CD4-positive, alpha-beta T cell treated with Interleukin-4 for 4 hours (primary cell): ENCODE measurements at places on chromosomes 7 and 10.

DNA sequence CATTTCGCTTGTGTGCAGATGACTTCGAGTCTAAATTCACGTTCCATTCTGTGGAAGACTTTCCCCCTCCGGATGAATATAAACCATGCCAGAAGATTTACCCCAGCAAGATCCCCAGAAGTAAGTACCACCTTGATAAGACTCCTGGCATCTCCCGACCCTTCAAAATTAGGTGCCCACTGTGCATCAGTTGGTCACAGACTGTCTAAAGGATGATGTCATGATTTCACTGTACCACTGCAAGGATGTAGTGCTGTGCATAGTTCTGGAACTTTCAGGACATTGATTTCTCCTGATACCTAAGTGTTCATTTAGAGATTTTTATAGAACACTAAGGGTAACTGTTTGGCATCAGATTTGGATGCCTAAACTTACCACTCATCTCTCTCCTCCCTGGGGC lies 83.0 kb downstream of the WIPF3 start:
- DNase-seq: no peak

DNA sequence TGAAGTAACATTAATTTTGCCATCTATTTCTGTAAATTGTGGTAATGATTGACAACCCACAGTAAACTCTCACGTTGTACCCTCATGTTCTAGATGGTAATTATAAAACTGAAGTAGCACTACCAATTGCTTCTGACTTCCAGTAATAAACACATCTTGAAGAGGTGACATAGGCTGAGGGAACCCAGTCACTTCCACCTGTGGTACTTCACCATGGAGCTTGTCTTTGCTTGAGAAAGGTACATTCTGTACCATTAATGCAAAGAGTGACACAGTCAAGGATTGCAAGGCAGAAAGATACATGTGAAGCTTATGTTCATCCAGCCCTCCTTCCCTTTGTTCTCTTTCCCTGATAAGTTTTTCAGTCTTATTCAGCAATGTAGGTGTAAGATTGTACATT lies 11.2 kb downstream of the CAPZA2 start:
- DNase-seq: no peak

DNA sequence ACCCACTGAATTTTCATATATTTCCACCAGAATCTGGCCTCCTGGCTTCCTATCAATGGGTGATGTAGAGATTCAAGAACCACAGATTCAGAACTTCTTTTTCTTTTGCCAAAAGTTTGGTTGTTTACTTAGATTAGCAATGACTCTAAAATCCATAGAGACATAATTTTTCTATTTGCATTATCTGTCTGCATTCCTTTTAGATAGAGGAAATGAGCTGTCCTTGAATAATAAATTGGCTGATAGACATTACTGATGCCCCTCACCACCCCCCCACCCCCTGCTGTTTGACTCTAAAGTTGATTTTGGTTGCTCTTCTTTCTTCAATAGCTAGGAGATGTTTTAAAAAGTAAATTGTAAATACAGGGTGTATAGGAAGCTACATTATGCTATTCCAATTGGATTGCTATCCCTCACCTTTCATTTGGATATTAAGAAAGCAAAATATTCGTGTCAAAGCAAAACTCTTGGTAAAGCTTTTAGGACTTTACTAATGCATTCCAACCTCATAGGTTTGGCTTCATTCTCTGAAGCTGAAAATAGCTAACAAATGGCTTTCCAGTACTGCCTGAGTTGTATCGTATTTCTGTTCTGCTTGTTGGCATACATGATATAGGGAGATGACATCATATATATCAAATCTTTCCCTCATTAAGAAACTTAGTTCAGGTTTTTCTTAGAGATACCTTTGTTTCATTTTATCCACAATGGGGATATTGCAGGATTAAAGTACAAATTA lies 606.0 kb downstream of the ARL4A start:
- DNase-seq: no peak

GRCh38 chr7:22855049-22855392 lies 32.4 kb upstream of the TOMM7 start:
- DNase-seq: no peak

GRCh38 chr10:80319318-80319717 lies 29.9 kb upstream of the MAT1A start:
- no peak for DNase-seq

DNA sequence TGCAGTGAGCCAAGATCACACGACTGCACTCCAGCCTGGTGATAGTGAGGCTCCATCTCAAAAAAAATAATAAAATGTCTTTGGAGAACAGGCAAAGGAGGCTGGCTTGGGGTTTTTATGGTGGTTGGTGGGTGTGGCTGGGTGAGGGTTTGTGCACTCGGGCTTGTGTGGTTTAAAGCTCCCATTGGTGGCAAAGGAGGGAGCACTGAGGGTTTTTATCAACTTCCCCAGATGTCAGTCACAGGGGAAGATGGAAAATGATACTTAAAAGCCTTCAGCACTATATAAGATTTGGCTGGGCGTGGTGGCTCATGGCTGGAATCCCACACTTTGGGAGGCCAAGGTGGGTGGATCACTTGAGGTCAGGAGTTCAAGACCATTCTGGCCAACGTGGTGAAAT lies 16.3 kb upstream of the RNF216 start:
- DNase-seq: no peak

DNA sequence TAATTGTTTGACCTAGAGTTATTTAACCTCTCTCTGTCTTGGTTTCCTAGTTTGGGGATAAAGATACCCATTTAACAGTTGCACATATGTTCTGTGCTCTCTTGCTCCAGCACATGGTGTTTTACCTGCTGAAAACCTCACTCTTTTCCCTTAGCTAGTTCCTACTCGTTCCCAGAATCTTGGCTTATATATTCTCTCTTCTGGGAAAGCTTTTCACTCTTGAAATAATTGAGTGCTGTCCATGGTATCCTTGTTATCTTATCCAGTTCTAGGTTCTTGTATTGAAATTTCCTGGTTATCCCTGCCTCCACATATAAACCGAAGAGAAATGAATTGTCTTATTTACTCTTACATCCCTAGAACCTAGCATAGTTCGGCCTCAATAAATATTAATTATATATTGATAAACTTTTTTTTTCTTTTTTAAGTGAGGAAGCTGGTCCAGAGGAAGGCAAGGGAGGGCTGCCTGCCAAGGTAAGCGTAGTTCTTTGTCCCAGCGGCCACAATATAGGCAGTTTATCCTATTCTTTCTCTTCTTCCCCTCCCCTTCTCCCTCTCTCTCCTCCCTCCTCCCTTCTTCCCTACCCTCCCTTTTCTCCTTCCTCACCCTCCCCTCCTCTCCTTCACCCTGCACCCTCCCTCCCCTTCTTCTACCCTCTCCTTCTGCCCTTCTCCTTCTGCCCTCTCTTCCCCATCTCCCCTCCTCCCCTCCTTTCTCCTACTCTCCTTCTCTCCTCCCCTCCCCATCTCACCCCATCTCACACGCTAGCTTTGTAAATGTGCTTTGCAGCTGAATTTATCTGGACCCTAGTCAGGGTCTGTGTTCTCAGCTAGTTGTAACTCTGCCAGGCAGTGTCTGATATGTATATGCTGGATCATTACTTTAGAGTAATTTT lies 7.9 kb downstream of the WEE2 start:
- DNase-seq: no peak

DNA sequence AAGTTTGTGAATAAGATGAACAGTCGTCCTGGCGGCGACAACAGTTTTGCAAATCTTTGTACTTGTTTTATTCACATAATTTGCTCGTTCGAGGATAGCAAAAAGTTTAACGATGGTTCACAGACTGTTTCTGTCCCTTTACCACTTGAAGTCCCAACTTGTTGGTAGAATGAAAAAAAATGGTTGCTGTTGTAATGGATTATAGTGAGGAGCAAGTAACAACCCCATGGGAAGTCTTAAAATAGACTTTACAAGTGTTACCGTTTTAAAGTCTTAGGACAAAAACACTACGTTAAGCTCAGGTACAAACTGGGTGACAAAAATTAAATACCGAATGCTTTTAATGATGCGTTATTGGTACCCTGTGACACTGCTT lies 589 bp downstream of the LSM8 start:
- DNase-seq: no peak

GRCh38 chr7:102306916-102307677 lies 20.4 kb downstream of the SH2B2 start:
- peak; percentile 46 for DNase-seq

DNA sequence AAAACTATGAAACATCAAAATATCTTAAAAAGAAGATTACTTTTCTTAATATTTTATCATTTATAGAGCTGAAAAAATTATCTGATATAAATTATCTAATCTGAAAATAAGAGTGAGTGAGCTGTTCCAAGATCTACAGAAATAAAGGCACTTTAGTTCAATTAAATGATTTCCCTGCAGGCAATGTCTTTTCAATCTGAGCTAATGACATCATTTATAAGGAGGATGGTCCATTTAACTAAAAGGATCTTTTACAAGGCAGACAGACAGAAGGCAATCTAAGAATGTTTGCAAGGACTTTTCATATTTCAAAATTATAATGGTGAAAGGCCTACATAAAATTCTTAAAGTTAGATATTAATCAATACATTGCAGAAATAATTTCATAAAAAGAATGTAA lies 71.8 kb downstream of the SKAP2 start:
- DNase-seq: no peak

- DNase-seq: no peak
Measured at GRCh38 chr10:77504873-77505257, 132.7 kb downstream of the KCNMA1 start.

GRCh38 chr7:137337902-137338301 lies 5.6 kb downstream of the PTN start:
- DNase-seq: no peak

- DNase-seq: no peak
Measured at GRCh38 chr10:26194275-26194674, 22.3 kb upstream of the GAD2 start.

- no peak for DNase-seq
Measured at GRCh38 chr10:60367901-60368300, 21.8 kb downstream of the ANK3 start.

DNA sequence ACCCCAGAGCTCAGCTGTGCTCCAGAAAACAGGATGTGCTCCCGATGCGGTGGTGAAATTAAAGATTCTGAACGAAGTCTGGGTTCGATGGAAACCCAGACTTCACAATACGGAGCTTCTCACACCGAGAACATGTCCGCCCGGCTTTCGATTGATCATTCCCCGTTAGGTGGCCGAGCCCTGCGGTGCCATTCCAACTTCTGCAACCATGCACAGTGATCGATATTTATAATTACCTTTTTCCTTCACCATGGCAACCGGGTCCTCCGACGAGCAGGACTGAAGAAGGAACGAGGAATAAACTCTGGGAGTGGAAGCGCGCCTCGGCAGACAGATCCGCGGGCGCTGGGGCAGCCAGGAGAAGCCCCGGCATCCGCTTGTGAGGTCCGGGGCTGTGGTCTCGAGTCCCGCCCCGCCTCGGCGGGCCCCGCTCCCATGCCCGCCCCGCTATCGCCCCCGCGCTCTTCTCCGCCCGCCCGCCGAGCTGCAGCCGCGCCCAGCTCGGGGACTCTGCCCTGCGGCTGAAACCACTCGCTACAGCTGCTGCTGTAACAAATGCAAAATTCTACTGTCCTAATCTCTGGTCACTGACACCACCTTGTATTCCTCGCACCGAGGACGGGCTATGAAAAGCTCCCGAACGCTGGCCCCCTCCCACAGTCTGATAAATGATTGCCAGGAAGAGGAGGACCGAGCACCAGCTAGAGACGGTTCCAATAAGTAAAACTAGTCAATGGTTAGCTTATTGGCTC lies 26.2 kb downstream of the ABLIM1 start:
- no peak for DNase-seq

- no peak for DNase-seq
Measured at GRCh38 chr7:116802144-116802745, 60.1 kb upstream of the CAPZA2 start.

DNA sequence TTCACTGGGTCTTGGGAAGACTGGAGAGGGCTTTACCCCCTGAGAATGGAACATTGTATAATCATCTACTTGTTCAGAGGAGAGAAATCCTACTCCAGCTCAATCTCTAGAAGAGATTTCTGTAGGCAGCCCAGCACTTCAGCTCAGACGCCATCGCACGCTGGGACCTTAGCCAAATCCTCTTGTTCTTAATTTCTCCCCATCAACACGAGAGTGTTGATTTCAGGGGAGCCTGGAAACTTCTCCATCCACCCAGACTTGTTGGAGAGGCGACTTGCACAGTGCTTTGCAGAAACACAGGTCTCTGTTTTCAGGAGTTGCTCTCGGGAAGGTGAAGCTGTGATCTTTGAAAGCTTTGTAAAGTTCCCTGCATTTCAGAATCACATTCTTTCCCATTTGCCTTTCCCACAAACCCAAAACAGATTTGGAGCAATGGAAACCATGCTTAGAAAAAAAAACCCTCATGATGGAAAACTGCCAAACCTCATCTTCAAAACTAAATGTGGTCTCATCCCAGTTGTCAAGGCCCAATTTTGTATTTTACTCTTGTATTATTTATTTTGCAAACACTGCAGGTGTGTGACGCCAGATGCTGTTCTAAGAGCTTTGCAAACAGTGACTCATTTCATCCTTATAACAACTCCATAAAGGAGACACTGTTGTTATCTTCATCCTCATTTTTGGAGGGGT lies 60.9 kb downstream of the CALML3 start:
- DNase-seq: no peak

- no peak for DNase-seq
Measured at GRCh38 chr10:3096149-3096548, 28.8 kb downstream of the PFKP start.

DNA sequence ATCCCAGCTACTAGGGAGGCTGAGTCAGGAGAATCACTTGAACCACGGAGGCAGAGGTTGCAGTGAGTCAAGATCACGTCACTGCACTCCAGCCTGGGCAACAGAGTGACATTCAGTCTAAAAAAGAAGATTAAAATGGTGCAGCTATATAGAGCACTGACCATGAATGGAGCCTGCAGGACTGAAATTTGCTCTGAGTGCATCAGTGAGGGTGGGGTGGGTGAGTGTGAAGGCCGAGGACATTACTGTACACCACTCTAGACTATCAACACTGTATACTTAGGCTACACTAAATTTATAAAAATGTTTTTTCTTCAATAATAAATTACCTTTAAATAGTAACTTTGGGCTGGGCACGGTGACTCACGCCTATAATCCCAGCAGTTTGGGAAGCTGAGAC lies 294.7 kb downstream of the PTPRN2 start:
- no peak for DNase-seq

GRCh38 chr7:111320133-111320532 lies 229.2 kb downstream of the LRRN3 start:
- no peak for DNase-seq

DNA sequence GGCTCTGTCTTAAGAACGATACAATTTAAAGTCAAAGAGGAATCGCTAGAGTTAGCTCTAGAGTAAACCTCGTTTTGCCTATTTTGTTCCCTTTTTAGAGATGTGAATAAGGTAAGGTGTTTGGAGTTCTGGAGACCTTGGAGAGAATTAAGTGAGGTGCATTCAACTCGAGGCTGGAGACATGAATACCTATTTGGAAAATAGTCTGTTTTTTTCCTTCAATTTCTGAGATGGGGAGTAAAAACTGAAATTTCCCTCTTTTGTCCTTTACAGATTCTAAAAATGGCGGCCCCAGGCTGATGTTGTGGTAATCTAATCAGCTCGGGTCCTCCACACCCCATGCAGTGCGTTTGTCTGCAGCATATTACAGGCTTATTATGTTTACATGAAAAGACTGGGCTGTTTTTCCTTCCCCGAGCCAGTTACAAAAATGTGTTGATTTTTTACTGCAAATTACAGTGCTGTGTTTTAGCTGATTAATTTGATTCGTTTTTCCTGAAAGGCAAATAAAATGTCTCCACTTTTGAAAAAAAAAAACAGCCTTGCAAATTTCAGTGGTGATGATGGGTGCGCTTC lies 1.5 kb downstream of the KMT2E start:
- peak; percentile 43 for DNase-seq

- DNase-seq: no peak
Measured at GRCh38 chr7:3911685-3912084, 610.6 kb downstream of the SDK1 start.
